ENCODE measurements at places on chromosomes 7 and 10. TPM values are rescaled to one million over a fixed set of nuclear protein-coding genes. Genes with fewer than 3 reads are reported as not detected.

The CLRN3 gene
- total RNA-seq, result not detected

The HOXA4 gene
- not detected for total RNA-seq

The C7orf57 gene
- 0.95 TPM for total RNA-seq

The STEAP2 gene
- not detected for total RNA-seq

The GRM8 gene
- total RNA-seq, result not detected

The OR2A14 gene
- not detected for total RNA-seq

The FKBP6 gene
- not detected for total RNA-seq

The AUTS2 gene
- 20.1 TPM for total RNA-seq

The NT5C3A gene
- 35.0 TPM for total RNA-seq

The SLC39A12 gene
- not detected for total RNA-seq

The ATRNL1 gene
- 0.63 TPM for total RNA-seq

The PTN gene
- total RNA-seq, result 0.37 TPM

The BAIAP2L1 gene
- total RNA-seq, result 1.2 TPM

The EXOC4 gene
- 62.3 TPM for total RNA-seq

The ADD3 gene
- 119 TPM for total RNA-seq

The ADAM22 gene
- 0.82 TPM for total RNA-seq

The GSTO2 gene
- total RNA-seq, result 0.28 TPM

The NXPH1 gene
- total RNA-seq, result not detected

The GPRIN2 gene
- total RNA-seq, result not detected

The CDH23 gene
- 16.2 TPM for total RNA-seq

The SNCG gene
- not detected for total RNA-seq

The SRGN gene
- 310 TPM for total RNA-seq

The PPP1R9A gene
- total RNA-seq, result not detected

The OGDH gene
- 77.6 TPM for total RNA-seq

The HEPACAM2 gene
- not detected for total RNA-seq

The BRAT1 gene
- total RNA-seq, result 42.8 TPM

The UCN3 gene
- total RNA-seq, result not detected

The TPST1 gene
- total RNA-seq, result 0.84 TPM

The NUTM2E gene
- total RNA-seq, result not detected

The VSTM4 gene
- 0.13 TPM for total RNA-seq

The ARHGAP19 gene
- total RNA-seq, result 46.4 TPM

The HGF gene
- total RNA-seq, result not detected

The RHOBTB1 gene
- 0.56 TPM for total RNA-seq

The HERC4 gene
- 102 TPM for total RNA-seq

The RPP38 gene
- total RNA-seq, result 18.3 TPM

The OR2A42 gene
- not detected for total RNA-seq

The FAM24A gene
- total RNA-seq, result not detected
